Stimulated activated CD4-positive, alpha-beta T cell treated with anti-CD3 and anti-CD28 coated beads, Interleukin-15, amount 100 ng/mL, for 48 hours (primary cell): ENCODE measurements at places on chromosomes 12 and 14.

DNA sequence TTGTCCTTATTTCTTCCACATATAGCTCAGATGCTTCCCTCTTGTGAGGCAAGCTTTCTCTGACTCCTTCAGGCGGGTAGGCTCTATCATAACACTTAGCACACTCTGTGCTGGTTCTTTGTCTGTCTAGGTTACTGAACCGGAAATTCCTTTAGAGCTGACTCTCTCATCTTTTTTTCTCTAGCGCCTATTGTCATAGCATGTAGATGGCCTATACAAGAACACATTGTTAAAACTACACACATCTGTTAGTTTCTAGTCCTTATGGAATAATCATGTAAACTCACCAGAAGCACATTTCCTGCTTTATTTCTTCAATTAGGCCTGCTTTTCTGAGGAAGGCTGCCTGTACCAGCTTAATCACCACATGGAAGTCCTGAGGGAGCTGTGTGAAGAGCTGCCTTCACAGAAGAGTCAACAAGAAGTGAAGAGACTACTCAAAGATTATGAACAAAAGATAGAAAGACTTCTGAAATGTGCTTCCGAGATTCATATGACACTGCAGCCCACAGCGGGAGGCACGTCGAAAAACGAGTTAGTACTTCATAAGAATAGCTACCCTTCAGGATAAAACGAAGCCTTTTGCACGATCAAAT is 143.9 kb downstream of the SYNE2 start:
- DNase-seq = no peak

DNA sequence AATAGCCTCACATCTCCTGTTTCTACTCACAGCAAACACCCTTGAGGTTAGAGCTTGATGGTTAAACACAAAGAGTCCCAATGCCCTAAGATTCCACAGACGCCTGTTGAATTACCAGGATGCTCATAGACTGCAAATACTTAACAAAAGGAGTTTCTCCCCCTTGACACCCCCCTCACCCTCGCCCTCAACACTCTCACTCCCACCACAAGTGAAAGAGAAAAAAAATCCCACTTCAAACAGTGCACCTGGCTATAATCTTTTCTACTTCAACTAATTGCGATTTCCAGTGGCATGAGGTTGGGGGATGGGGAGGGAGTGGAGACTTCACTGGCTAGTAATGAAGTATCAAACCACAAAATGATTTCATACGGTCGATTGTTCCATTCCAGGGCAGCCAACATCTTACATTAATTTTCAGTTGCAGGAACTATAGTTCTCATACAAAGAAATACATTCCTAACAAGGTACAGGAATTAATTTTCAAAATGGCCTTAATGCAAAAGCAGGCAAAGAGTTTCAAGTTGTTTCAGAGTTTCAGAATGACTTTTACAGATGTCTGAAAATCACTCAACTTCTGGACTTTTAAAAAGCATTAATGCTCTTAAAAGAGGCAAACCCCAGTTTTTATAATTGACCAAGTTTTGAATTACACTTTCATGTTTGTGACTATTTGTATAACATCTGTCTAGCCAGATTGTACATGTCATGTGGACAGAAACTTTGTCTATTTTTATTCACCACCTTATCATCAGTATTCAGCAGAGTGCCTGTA is 390.7 kb downstream of the C12orf75 start:
- no peak for DNase-seq

DNA sequence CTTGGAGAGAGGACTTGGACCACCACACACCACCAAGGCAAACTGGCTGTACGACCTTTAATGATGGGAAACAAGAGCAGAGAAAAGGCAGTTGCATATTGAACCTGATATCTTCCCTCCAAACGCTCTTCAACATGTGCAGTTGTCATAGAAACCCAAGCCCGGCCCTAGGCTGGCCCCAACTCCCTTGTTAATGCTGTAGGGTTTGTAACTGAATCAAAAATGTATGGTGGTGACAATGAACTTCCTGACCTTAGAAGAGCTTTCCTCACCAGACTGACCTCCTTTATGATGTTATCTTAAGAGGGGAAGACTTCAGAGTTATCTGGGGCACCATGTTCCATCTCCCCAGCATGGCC is 12.3 kb downstream of the APOLD1 start:
- DNase-seq = no peak

GRCh38 chr12:18242380-18243089 is 18.8 kb upstream of the PIK3C2G start:
- no peak for DNase-seq

DNA sequence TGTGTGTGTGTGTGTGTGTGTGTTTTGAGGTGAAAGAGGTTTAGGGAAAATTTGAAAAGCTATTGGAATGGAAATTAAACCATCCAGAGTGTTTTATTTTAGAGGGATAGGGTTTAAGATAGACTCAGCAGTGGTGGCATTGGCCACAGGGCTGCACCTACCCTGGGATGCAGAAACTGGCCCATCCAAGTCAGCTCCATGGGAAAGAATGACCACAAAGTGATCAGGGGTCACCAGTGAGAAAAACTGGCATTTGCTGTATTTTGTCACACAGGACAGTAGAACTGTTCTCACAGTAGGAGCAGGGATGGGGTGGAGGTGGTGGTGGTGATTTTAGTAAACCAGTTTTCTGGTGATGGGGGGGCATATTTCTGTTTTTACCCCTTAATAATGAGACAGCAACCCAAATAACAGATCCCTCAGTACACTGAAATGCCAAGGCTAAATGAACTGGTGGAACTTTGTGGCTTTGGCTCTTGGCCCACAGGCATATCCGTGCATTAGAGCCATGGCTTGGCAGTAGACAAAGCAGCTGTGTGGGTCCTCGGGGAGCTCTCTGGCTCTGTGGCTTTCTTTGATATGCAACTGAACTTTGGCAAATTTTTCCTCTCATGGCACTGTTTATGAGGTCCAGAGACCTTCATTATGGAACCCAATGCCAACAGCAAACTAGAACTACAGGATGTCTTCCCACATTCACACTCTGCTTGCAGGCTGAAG is 348.3 kb downstream of the ZFP36L1 start:
- no peak for DNase-seq

DNA sequence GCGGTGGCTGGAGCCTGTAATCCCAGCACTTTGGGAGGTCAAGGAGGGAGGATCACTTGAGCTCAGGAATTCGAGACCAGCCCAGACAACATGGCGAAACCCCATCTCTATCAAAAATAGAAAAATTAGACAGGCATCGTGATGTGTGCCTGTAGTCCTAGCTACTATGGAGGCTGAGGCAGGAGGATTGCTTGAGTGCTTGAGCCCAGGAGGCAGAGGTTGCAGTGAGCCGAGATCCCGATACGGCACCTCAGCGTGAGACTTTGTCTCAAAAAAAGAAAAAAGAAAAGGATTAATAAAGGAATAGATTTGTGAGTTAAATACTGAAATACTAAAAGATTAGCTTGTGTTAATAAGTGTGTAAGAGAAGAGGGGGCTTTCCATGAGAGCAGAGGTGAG is 29.4 kb downstream of the RPGRIP1 start:
- DNase-seq = no peak

DNA sequence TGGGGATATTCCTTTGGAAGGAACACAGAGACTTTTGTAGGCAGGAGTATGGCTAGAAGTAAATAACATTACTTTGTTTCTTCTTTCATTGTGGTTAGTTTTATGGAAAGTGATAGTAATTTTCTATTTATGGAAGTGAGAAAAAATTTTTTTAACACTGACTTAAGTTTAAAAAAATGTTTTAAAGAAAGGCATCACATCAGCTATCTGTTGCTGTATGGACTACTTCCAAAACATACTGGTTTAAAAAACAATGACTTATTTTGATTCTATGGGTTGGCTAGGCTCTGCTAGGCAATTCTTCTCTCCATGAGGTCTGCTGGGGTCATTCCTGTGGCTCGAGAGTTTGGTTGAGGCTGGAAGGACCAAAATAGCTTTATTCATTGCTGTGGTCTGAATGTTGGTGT is 31.7 kb upstream of the SLC38A2 start:
- no peak for DNase-seq

GRCh38 chr12:44381341-44381740 is 494.8 kb downstream of the NELL2 start:
- DNase-seq = no peak

DNA sequence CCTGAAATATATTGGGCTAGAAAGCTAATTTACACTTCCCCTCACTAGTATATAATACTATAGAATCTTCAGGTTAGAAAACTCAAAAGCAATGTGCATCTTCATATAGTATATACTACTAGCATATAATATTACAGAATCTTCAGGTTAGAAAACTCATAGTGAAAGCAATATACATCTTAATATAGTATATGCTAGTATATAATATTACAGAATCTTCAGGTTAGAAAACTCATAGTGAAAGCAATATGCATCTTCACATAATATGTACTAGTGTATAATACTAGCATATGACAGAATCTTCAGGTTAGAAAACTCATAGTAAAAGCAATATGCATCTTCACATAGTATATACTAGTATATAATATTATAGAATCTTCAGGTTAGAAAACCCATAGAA is 329.6 kb downstream of the ZFP36L1 start:
- DNase-seq = no peak

- DNase-seq = peak; percentile 48
Measured at GRCh38 chr14:102063109-102063807, 23.6 kb downstream of the HSP90AA1 start.

GRCh38 chr14:61476105-61476753 is 154.8 kb downstream of the PRKCH start:
- no peak for DNase-seq

- DNase-seq = no peak
Measured at GRCh38 chr12:997505-997904, 6.5 kb downstream of the ERC1 start.

DNA sequence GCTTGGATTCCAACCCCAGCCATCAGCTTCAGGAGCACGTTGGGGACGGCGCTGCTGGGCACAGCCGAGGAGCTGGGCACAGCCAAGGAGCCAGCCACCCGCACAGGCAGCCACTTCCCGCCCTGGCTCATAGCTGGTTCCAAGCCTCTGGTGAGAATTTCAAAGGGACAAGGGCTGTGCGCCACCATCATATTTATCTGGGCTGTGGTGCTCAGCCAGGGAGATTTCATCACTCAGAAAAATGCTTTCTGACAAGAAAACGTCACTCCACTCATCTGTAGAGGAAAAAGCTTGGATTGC is 66.4 kb downstream of the GALNT9 start:
- DNase-seq = no peak

- no peak for DNase-seq
Measured at GRCh38 chr14:69957986-69958385, 78.8 kb downstream of the SMOC1 start.

DNA sequence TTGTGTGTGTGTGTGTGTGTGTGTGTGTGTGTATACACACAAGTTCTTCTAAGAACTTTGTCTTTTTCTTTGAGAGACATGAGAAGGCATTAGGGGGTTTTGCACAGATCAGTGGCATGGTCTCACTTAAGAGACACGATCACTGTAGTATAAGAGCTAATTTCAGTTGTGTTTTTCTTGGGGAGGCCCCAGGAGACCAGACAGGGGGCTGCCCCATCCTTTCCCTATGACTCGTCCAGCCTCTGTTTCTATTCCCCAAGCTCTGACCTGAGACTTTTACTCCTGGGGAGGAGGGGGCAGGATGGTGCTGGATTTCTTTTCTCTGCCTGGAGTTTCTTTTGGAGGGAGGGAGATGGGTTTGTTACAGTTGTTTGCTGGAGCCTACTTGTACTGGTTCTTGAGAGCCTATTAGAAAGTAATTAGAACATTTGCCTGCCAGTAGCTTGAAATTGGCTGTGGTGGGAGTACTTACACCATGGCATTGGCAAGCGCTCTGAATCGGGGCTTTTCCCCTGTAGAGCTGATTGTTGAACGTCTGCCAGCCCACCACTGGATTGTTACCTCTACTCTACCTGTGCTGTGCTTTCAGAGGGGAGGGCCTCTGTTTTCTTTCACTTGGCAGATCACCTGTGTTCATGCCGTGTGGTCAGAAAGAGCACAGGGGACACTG is 109.5 kb downstream of the TSPAN9 start:
- DNase-seq = no peak

- no peak for DNase-seq
Measured at GRCh38 chr14:88504602-88505001, 50.2 kb downstream of the PTPN21 start.
